ENCODE measurements at places on chromosomes 12 and 14.

- no peak for DNase-seq
Measured at GRCh38 chr12:130658145-130658911, 57.8 kb downstream of the RIMBP2 start.

- DNase-seq, result peak; percentile 27
Measured at GRCh38 chr14:101791919-101792572, 30.5 kb downstream of the PPP2R5C start.

GRCh38 chr12:64081008-64081404, 141.1 kb downstream of the KICS2 start:
- DNase-seq, result no peak

- peak; percentile 11 for DNase-seq
Measured at GRCh38 chr12:115752156-115752555, 525.3 kb downstream of the MED13L start.

DNA sequence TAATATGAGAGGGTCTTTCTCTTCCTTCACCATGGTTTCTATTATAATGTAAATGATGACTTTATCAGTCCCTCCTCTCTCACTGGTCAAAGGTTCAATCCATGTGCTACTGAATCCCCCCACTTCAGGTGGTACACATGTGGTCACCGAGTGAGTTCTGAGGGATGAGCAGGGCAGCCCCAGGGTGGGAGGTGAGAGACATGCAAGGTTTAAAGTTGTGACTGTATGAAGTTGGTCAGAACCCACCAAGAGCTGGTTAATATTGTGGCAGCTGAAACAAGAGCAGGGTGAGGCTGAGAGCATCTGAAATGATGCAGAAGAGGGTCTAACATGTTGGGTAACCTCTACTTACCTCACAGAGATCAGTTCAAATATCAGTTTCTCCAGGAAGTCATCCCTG, 444.7 kb upstream of the FBXO33 start:
- DNase-seq, result no peak

- no peak for DNase-seq
Measured at GRCh38 chr14:93114713-93115068, 1.0 kb downstream of the ITPK1 start.

- no peak for DNase-seq
Measured at GRCh38 chr14:57413849-57414248, 23.5 kb downstream of the NAA30 start.

DNA sequence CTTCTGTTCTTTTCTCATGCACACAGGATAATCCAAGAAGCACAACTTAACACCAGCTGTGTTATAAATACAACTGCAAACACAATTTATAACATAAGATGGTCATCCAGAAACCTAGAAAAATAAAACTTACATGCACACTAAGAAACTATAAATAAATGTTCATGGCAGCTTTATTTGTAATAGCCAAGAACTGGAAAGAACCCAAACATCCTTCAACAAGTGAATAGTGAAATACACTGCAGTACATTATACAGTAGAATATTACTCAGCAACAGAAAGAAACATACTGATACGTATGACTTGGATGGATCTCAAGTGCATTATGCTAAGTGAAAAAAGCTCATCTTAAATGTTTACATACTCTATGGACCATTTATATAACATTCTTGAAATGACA, 132.7 kb downstream of the SPTSSA start:
- no peak for DNase-seq

- DNase-seq, result no peak
Measured at GRCh38 chr14:53955671-53956426, 776 bp downstream of the BMP4 start.

GRCh38 chr12:22856178-22856577, 231.2 kb downstream of the ETNK1 start:
- peak; percentile 1 for DNase-seq

GRCh38 chr12:26434299-26435068, 239.1 kb downstream of the SSPN start:
- peak; percentile 32 for DNase-seq

DNA sequence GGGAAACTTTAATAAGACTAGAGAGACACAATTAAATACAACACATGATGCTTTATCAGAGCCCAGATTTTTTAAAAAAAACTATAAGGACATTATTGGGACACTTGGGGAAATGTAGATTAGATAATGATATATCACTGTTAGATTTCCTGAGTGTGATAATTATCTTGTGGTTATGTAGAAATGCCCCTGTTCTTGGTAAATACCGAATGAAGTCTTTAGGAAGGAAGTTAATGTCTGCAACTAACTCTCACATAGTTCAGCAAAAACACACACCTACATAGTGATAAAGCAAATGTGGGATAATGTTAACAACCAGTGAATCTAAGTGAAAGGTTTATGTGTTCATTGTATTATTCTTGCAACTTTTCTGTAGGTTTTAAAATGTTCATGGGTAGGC, 14.6 kb upstream of the CACNB3 start:
- no peak for DNase-seq

DNA sequence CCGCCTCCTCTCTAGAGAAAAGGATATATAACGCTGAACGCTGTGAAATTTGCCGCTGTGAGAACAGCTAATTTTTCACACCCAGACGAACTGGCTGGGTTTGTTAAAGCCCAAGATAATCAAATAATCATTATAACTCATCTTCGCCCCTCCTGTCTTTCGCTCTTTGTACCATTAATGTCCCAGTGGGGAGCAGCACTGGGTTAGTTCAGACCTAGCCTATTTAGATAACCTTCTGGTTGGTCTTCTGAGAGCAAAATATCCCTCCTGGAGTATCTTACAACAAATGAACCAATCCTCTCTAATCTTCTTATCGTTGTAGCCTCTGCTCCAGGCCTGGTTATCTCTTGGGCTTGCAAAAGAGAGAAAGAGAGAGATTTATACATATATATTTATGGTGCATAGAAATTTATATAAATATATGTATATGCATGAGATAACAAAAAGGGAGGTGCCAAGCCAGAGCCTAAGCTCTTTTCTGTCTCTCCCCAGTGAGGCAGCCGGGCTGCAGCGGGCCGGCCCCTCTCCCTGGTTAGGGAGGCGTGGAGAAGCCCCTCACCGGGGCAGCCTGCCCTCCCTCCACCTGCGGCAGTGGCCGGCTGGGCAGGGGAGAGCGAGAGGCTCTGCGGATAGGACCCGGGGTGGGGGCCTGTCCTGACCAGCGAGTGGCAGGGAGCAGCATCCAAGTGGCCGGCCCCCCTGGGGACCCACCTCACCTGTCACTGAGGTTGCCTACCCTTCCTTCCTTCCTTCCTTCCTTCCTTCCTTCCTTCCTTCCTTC, 202.0 kb upstream of the LHX5 start:
- no peak for DNase-seq

DNA sequence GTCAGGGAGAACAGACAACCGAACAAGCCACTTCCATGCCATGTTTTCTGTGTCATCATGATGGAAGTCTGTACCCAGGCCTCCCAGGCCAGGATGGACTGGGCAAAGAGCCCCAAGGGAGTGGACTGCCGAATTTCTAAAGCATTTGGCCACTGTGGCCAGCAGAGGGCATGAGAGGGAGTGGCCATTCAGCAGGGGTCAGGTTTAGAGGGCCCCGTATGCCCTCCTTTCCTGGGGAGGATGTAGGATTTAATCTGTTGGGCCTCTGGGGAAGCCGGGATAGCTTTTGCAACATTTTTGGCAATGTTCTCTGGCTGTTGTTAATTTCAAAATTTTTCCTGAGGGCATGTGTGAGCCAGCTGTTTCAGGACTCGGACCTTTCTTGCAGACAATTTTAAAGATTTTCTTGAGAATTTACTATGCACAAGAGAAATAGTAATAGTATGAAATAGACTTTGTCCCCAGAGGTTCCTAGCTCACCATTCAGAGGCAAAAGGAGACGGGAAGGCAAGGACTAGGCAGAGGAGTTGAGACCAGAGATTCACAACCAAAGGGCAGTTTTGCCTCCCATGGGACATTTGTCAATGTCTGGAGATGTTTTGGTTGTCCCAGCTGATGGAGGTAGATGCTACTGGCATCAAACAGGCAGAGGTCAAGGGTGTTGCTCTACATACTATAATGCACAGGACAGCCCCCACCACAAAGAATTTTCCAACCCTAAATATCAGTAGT, 18.0 kb downstream of the ACACB start:
- no peak for DNase-seq

GRCh38 chr14:61523751-61524150, 171.6 kb upstream of the HIF1A start:
- no peak for DNase-seq

GRCh38 chr14:58671436-58671835, 33.7 kb downstream of the DACT1 start:
- no peak for DNase-seq

DNA sequence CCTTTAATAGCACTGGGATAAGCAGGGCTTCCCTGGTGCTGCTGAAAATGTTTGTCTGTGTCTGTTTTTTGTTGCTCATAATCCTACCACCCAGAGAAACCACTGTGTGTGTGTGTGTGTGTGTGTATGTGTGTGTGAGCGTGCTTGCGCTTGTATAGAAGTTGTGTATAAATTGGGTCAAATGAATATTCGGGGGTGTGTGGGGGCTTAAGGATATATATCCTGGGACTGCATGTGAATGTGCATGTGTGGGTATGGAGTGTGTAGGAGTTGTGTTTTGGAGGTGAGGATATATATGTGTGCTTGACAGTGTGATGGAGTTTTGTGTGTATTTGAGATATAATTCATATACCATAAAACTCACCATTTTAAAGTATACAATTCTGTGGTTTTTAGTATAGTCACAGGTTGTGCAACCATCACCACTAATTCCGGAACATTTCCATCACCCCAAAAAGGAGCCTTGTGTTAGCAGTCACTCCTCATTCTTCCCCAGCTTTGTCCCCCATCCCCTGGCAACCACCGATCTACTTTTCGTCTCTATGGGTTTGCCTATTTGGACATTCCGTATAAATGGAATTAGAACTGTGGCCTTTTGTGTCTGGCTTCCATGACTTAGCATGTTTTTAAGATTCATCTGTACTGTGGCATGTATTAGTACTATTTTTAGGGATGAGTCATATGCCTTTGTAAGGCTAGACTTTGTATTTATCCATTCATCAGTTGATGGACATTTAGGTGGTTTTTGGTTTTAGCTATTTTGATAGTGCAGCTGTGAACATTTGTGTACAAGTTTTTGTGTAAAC, 25.6 kb downstream of the TCTN1 start:
- peak; percentile 41 for DNase-seq

GRCh38 chr14:72420749-72421474, 473.0 kb downstream of the DPF3 start:
- peak; percentile 16 for DNase-seq

GRCh38 chr12:228846-229200, 14.9 kb upstream of the SLC6A12 start:
- no peak for DNase-seq

DNA sequence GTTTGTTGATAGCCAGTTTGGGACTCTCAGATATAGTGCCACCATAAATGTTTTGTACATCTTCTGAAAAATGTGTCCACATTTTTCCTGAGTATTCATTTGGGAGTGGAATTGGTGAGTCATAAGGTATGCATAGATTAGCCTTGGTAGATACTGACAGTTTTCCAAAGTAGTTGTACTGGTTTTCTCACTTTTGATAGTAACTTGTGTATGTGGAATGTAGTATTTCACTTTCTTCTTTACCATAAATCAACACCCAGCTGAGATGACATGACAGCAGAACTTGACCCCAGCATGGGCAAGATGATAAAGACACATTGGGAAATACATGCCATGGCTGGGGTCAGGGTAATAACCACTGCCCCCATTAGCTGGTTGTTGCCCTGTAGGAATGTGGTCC, 5.4 kb downstream of the FBXW8 start:
- no peak for DNase-seq

DNA sequence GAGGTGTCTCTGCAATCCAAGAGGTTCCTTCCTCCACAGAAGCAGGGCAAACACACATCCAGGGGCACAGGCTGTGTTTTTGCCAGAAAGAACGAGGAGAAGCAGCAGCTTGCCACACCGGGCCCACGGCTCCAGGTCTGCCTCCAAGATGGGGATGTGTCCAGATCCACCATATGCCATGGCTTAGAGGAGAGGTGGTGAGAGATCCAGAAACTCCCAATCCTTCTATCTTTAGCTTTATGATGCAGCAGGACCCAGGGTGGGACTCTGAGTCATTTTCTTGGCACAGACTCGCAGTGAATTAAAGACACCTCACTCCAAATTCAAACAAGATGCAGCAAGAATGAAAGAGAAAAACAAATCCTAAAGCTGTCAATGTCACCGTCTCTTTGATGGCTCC, 481.4 kb upstream of the TMEM132C start:
- no peak for DNase-seq

GRCh38 chr14:84144166-84144565, 1385.8 kb upstream of the FLRT2 start:
- DNase-seq, result no peak

DNA sequence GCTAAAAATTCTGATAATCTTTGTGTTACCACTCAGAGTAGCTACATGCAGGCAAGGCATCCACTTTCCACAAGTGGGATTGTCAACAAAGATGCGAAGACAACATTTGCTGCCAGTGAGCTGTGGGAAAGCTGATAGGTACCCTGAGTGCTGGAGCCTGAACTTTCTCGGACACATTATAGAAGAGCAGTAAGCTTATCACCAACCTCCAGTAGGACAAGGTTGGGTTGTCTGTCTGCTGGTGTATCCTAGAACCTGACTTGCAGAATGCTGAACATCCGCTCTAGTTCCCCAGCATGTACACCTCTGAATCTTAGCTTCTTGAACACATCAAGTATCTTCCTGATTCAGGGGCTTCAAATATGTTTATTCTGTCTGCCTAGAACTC, 103.8 kb upstream of the PPM1H start:
- DNase-seq, result no peak

- DNase-seq, result no peak
Measured at GRCh38 chr12:16583969-16584745, 21.8 kb downstream of the LMO3 start.

DNA sequence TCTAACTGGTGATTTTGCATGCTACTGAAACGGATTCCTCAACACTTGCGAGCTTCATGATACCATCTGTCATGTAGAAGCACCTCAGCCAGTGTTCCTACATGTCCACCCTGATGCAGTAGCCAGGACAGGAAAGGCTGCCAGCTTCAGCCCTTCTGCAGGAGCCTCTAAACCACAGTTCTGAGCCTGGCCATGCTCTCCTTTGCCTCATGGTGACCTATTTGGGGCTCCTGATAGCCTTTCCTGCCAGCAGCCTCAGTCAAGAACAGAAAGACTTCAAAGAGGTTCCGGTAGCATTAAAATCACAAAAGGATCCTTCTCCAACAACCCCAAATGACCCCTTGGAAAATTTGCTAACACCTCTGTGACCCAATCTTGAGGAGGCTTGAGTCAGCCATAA, 96.0 kb downstream of the CNTN1 start:
- DNase-seq, result no peak

GRCh38 chr14:79080040-79080439, 909.9 kb downstream of the NRXN3 start:
- no peak for DNase-seq

DNA sequence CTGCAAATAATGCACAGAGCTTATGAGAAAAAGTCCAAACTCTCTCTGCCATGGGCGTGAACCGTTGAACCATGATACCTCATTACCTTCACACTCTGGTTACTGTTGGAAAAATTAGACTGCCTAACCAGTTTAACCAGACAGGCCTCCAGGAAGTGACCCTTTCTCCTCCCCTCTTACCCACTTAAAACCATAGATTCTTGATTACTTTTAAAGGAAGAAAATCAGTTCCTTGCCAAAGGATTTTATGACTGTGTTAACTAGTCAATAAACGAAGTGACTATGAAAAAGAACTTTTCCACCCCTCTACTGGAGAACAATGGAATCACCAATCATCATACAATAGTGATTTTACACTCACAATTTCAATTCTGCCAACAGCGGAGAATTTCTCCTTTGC, 254.0 kb upstream of the ATP2B1 start:
- no peak for DNase-seq

Data from AG04450 (cell line).